ENCODE measurements at places on chromosomes 11 and 22.

DNA sequence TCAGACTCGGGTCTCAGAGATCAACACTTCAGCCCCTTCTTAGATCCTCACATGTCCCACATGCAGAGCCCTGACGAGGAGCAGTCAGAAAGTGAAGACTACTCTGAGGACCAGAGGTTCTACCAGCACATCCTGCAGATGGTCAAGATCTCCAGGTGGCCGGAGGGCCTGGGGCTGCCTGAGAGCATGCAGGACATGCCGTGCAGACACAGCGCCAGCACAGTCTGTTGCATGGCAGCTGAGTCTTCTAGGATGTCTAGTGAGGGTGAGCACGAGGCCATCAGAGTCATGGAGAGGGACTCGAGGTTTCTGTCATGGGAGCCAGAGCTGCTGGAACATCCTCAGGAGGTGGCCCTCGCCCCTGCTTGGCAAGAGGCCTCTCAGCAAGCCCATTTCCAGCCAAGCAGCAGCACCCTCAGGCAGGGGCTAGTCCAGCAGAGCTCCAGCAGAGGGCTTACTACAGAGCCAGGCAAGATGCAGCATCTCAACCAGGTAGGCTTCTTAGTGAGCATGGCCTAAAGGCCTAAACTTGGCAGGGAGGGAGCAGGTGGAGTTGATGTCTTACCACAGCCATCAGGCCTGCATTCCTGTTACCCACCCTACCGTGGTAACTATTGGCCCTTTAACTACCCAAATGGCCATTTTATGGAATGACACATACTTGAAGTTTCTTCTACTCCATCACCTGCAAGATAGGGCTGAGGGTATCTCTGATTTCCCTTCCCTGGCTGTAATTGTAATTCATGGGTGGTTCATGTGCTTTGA is 28.7 kb downstream of the CEP164 start:
- no peak for DNase-seq

DNA sequence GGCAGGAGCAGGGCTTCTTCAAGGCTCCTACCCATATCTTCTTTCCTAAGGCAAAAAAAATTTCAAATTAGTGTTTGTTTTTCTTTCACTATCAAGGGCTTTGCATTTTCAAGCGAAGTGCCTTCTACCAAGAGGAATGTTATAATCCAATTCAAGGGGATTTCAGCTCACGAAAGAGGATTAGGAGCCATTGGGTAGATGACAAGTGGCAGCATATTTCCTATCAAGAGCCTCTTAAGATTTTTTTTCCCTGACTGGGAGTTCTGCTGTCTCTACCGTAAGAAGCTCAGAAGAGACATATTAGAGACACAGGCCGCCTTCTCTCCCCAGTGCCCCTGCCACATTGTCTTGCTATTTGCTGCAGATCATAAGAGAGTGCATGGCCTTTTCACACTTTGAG is 55.9 kb upstream of the BMAL1 start:
- DNase-seq = no peak

DNA sequence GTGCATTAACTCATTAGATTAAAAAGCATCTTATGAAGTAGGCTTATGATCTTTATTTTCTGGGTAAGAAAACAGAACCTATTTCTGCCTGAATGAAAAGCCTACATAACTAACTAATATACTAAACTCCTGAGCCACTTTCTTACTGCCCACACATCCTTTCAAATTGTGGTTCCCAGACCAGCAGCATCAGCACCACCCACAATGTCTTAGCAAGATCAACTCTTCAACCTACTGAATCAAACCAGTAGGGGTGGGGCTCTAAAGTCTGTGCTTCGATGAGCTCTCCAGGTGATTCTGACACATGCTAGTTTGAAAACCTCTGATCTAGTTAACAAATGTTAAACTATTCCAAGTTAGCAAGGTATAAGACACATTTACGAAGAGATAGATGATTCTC is 462.4 kb downstream of the DLG2 start:
- DNase-seq = no peak

DNA sequence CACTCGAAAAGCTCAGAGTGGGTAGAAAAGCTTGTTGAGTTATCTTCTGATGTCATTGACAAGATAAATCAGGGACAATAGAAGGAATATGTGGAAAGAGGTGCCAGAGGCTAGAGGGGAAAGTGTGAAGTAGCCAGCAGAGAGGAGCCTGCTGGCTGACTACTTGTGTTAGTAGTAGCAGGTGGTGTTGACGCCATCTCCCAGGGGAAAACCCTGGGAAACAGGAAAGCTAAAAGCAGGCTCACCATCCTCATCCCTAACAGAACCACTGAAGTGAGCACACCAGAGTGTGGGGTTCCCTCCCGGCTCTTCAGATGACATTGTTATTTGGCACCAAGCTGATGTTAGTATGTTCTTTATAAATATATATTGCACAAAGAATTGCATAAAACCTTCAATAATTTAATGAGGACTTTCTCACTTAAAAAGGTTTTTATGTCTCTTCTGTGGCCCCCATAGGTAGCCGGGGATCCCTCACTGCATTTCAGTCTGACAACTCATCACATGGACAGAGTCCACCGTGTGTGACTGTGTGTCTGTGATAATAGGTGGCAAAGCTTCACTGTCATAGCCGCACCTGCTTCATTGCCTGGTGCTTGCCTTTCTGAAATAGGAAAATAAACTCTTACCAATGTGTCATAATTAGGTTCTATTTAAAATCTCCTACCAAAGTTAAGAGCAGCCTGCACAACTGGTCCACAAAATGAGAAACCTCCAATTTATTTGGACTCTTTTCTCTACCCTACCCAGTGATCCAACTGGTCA is 63.2 kb upstream of the TOP3B start:
- no peak for DNase-seq

GRCh38 chr22:39292031-39292462 is 27.4 kb downstream of the RPL3 start:
- DNase-seq = no peak

GRCh38 chr11:45928535-45929215 is 6.2 kb downstream of the LARGE2 start:
- DNase-seq = no peak

- DNase-seq = no peak
These were observed 141.2 kb upstream of the SESN3 start for GRCh38 chr11:95372097-95372656.

All from CD4-positive, alpha-beta T cell treated with Interleukin-15 for 4 hours (primary cell).